ENCODE measurements at places on chromosomes 3 and 15. TPM values are rescaled to one million over a fixed set of nuclear protein-coding genes. Genes with fewer than 3 reads are reported as not detected.

LRRC31 gene
- not detected for total RNA-seq

DNA sequence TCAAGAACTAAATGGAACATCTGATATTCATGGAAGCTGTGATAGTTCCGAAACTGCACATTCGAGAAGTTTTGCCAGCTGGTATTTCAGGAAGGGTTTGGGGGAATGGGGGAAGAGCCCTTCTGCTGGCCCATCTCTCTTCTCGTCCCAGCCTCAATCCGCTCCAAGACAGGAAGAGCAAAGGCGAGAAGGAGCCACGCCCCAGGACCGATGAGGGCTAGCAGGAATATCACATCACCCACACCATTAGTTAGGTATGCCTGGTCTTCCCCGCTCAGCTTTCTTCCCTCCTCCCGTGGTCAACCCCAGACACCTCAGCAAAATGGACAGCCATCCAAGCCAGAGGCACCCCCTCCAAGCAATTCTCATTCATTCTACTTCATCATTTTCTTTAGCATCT is 14.9 kb upstream of the PCSK6 start:
- no peak for DNase-seq

DNA sequence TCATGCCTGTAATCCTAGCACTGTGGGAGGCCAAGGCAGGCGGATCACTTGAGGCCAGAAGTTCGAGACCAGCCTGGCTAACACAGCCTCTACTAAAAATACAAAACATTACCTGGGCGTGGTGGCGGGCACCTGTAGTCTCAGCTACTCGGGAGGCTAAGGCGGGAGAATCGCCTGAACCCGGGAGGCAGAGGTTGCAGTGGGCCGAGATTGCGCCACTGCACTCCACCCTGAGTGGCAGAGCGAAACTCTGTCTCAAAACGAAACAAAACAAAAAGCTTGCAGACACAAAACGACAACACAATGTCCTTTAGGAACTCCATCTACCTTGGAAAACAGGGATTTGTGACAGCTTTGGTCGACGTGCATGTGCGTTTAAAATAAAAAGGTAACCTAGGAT is 716 bp upstream of the KLHL24 start:
- no peak for DNase-seq

DNA sequence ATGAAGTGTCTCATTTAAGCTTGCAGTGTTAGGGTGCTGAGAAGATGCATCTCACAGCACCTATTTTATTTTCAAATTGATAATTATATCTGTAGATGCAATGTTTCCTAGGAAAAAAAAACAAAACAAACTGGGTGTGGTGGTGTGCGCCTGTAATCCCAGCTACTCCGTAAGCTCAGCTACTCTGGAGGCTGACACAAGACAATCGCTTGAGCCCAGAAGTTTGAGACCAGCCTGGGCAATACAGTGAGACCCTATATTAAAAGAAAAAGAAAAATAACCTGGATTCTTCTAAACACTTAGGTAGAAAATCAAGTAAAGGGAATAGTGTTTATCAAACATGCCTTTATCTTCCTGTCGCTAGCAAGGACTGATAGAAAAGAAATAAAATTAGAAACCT is 1.9 kb downstream of the MINDY2 start:
- no peak for DNase-seq
